ENCODE measurements at places on chromosomes 5 and 9.
A peak's percentile ranks its signal among the peaks of the same experiment; 100 is the strongest.

- DNase-seq: peak; percentile 63
These were observed 86.3 kb upstream of the MELK start for GRCh38 chr9:36486329-36486932.

DNA sequence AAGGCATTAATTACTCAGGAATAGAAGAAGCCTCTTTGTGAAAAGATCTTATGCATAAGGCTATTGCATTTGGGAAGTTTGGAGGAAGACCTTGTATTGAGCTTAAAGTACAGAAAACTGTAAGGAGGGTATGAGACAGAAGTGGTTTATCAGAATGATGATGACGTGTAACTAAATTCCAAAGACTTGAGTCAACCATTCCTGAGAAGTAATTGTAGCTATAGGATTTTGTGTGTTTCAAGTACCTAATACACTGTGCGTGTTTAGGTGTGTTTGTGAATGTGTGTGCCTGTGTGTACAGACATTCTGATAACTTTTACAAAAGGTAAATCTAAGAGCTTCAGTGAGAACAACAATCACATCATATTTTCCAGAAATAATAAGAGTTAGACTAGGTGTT lies 46.5 kb upstream of the IRX2 start:
- DNase-seq: no peak

DNA sequence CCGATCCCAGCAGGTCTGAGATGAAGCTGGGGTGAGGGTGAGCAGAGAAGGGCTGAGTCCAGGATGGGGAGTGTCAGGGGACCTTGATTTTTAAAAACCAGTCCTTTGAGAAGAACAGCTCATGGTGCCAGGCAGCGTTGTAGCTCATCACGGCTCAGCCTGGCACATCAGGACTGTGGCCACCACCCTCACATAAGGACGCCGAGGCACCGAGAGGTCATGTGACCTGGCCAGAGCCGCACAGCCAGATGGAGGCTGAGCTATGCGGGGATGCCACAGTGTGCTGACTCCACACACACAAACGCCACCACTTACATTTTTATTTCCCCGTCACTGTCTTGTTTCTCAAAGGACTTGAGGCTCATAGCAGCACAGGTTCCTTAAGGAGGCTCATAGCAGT lies 32.9 kb upstream of the CEP72 start:
- no peak for DNase-seq

- DNase-seq: no peak
These were observed 6.3 kb upstream of the WNK2 start for GRCh38 chr9:93177676-93178075.

DNA sequence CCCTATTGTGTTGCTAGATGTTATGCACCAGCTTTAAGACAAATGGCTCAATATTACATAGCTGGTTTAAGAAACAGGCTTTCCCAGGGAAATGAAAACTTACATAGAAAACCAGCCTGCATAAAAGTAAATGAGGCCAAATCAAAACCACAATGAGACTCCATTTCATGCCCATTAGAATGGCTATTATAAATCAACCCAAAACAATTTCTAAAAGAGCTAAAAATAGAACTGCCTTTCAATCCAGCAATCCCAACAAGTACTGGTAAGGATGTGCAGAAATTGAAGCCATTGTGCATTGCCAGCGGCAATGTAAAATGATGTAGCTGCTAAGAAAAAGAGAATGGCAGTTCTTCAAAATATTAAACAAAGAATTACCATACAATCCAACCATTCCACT lies 1170.0 kb upstream of the CDH9 start:
- no peak for DNase-seq

Data from NCI-H69 (cell line).